ENCODE measurements at places on chromosomes 5 and 9.

GRCh38 chr5:118126159-118126558, 862.2 kb downstream of the DTWD2 start:
- no peak for DNase-seq

- DNase-seq: no peak
Measured at GRCh38 chr5:58677650-58678049, 94.8 kb downstream of the RAB3C start.

GRCh38 chr5:142235870-142236672, 88.8 kb downstream of the SPRY4 start:
- DNase-seq: no peak

DNA sequence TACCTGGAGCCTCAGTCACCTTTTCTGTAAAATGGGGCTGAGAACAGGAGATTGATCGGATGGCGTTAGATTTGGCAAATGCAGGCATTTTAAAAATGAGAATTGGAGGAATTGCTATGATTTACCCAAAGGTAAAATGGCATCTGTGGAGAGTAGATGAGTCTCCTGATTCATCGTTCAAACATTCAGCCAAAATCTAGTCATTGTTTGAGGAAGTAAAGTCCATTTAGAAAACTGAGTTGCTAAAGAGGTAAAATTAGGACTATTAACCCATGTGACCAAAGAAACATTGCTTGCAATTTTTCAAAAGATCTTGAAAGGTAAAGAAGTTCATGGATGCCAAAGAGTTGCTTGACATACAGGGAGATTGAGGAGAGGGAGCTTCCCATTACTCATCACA, 69.7 kb downstream of the ZNF462 start:
- no peak for DNase-seq

DNA sequence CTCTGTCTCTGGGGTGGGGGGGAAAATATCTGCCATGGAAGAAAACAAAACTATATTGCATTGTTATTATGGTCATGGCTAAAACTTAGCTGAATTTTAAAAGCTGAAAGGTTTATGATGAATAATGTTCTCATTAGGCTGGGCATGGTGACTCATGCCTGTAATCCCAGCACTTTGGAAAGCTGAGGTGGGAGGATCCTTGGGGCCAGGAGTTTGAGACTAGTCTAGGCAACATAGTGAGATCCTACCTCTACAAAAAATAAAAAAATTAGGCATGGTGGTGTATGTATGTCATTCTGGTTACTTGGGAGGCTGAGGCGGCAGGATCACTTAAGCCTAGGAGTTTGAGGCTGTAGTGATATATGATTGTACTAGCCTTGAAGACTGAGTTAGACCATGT, 44.5 kb downstream of the IPO11 start:
- DNase-seq: no peak

DNA sequence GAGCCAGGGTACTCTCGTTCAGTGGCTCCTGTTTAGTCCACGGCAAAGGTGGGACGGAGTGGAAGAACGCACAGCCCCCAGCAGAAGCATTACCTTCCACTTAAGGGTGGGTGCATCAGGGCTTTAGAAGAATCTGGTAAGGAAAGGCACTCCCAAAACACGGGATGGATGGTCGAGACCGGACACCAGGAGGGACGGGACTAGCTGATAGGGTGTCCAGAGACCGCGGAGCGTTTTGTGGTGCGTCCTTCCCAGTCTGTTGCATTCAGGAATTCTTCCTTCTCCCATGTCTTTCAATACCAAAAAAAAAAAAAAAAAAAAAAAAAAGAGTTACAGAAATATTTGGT, 545 bp upstream of the CTSV start:
- DNase-seq: no peak

DNA sequence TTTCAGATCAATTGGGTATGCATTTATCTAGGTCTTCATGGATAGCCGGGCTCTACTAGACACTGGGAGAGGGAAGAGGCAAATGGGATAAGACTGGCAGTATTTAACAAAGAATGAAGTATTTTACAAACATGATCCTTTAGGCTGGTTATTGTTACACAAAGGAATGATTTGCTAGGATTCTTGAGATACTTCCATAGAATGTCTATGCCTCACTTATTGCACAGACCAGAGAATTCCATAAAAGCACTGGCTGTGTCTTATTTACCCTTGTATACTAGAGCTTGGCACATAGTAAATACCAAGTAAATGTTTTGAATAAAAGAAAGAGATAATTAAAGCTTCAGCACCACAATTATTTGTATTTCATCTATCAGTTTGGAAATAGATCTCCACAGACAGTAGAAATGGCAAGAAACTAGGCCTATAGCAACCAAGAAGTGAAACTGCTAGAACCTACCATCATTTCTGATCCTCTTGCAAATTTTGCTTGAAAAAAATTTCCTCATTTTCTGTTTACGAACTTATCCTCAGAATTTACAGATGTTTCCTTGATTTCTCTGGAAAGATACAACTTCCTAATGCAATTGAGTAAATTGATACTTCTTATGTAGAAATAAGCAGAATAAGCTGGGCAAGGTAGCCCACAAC, 3.8 kb downstream of the PDCD1LG2 start:
- no peak for DNase-seq

DNA sequence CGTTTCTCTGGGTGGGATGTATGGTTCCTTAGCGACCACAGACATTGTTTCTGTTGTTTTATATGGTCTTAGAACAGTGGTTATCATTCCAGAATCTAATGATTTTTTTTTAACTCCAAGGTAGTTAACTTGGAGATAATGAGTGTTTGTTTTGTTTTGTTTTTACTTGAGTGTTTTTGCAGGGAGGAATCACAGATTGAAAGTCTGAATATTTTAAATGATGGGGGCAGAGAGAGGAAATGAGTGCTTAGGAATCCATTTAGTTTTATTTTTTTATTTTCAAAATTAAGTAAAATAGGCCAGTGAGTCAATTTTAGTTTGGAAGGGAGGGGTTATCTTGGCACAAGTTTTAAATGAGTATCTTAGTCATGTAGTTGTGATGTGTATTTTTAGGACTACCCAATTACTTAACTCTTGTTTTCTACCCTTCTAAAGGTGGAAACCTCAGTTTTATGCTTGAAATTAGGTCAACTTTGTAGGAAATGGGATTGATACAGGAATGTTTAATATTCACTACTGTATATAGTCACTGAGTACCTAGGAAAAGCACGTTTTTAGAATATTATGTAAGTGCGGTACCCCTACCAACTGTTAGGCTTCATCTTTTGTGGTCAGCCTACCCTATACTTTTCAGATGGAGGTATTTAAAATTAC, 2.0 kb downstream of the UBE2R2 start:
- no peak for DNase-seq

- DNase-seq: no peak
Measured at GRCh38 chr9:136050701-136051452, 44.2 kb downstream of the NACC2 start.

DNA sequence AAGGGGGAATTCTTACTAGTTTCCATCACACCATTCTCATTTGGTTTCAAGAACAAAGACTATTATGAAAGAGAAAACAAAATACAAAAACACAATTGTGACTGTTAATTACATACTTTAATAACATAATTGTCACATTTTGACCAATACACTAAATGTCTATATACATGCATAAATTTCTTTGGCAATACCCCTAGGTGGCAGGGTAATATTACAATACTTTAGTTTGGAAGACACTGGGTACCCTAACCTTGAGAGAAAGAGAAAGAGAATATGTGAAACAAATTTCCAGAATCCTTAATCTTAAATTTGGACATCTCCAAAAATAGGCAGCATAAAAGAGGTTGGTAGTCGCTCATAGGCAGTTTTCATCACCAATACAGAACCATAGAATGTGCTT, 619.6 kb upstream of the ADAMTS16 start:
- no peak for DNase-seq

GRCh38 chr5:169260896-169261569, 39.9 kb downstream of the SLIT3 start:
- no peak for DNase-seq

GRCh38 chr5:24073107-24073506, 565.7 kb downstream of the PRDM9 start:
- DNase-seq: no peak

DNA sequence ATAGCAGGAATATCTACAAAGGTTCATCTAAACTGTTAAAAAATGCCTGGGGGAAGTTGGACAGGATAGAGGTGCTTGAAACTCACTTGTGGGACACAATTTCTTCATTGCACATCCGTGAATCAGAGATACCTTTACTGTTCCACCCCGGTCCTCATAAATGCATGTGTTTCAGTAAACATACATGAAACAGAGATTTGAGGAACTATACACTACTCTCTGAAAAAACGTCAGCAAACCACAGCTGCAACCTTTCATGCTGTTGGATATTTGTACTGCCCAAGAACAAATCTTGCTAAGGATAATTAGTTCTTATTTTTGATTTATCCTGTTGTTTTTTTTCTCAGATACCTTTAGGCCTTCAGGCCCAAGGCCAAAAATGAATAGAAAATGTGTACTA, 337.3 kb downstream of the KDM4C start:
- DNase-seq: no peak

DNA sequence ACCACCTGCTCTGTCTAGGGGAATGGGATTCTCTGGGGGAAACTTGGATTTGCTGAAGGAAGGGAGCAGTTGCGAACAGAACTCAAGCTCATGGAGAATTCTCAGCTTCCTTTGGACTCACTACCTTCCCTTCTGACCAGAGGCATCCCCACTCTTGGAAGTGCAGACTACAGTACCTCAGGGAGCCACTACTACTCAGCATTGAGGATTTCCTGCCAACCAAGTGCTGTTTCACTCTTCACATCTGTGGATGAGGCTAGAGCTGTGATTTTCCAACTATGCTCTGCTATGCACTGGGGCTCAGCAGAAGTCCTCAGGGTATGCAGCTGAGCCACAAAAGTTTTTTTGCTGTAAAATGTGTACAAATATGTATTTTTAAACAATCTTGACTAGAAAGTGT, 43.9 kb downstream of the MACROH2A1 start:
- no peak for DNase-seq

DNA sequence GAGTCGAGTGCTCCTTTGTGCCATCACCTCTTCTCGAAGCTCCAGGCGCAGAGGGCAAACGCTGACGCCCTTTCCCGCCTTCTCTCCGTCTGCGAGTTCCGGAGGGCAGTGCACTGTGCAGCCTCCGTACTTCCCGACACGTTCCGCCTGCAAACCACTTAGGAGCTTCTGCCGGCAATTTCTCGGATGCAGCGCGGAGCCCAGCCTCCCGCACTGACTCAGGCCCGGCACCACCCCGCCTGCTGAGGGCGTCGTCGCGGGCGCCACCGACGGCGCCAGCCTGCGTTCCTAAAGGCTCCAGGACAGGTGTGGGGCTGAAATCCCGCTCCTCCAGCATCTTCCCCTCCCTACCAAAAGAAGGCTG, 9.3 kb upstream of the TRIM36 start:
- DNase-seq: no peak

- no peak for DNase-seq
Measured at GRCh38 chr5:76535577-76535976, 87.6 kb downstream of the F2RL2 start.

DNA sequence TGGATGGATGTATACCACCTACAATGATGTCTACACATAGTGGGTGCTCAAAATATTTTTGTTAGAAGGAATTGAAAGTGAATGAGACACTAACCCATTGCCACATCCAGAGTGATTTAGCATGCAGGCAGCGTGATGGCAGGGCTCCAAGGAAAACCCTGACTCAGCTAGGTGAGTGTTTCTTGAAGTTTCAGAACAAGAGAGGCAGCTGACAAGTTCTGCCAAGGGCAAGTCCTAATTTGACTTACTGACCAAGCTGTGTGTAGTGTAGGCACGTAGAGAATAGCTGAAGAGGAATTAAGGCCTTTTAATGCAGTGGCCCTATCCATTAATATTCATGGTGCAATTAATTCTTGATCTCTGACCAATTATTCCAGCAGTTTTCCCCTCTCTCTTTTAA, 107.8 kb upstream of the ATP10B start:
- DNase-seq: no peak

GRCh38 chr9:91758491-91758981, 191.5 kb downstream of the ROR2 start:
- DNase-seq: no peak

- DNase-seq: no peak
Measured at GRCh38 chr5:95715799-95716461, 15.2 kb upstream of the RHOBTB3 start.

DNA sequence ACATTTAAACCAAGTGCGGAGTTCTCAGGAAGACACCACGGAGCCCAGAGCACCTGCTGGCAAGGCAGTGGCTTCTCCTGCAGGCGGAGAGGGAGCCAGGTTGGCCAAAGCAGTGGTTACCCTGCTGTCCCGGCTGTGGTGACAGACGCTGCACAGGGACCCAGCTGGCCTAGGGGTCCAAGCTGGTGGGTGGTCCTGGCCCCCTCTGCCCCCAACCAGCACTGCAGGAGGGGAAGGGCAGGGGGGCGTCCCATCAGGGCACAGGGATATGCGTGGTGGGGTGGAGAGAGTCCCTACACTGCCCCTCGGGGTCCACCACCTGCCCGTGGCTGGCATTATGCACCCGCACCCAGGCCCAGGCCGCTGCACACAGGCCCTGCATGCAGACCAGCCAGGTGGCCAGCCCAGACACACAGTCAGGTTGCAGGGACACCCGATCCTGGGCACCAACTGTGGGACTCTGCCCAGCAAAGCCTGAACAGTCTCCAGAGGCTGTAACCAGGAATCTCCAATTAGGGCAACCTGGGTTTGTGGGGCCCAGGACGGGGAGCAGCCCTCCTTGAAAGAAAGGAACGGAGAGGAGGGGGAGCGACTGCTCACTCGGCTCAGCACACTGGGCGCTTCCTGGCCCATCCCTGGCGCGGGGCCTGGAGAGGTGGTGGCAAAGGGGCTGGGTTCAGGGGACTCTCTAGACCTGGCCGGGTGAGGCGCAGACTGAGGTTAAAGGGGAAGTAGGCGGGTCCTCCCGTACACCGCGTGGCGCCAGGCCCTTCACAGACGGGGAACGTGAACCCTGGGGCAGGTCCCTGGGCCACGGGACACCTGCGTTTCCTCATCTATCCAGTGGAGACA, 46.3 kb downstream of the NACC2 start:
- DNase-seq: no peak

All from stimulated activated CD8-positive, alpha-beta memory T cell treated with anti-CD3 and anti-CD28 coated beads, Interleukin-2, amount 100 ng/mL, for 1 hour (primary cell).